ENCODE measurements at places on chromosomes 7 and 10. TPM values are rescaled to one million over a fixed set of nuclear protein-coding genes. Genes with fewer than 3 reads are reported as not detected.

SCART1 gene
- total RNA-seq: 4.8 TPM

UCMA gene
- total RNA-seq: not detected

TACR2 gene
- 0.90 TPM for total RNA-seq

OPN4 gene
- total RNA-seq: not detected

PAPSS2 gene
- total RNA-seq: 24.0 TPM

GPRIN2 gene
- total RNA-seq: 2.8 TPM

RGS10 gene
- 29.5 TPM for total RNA-seq

CCDC6 gene
- 22.7 TPM for total RNA-seq

CDC14C gene
- not detected for total RNA-seq

- H3K27ac ChIP-seq: no peak overlapping the region
- H3K4me3 ChIP-seq: no peak overlapping the region
These were observed 119.7 kb downstream of the FZD1 start for GRCh38 chr7:91383905-91384274.

DNA sequence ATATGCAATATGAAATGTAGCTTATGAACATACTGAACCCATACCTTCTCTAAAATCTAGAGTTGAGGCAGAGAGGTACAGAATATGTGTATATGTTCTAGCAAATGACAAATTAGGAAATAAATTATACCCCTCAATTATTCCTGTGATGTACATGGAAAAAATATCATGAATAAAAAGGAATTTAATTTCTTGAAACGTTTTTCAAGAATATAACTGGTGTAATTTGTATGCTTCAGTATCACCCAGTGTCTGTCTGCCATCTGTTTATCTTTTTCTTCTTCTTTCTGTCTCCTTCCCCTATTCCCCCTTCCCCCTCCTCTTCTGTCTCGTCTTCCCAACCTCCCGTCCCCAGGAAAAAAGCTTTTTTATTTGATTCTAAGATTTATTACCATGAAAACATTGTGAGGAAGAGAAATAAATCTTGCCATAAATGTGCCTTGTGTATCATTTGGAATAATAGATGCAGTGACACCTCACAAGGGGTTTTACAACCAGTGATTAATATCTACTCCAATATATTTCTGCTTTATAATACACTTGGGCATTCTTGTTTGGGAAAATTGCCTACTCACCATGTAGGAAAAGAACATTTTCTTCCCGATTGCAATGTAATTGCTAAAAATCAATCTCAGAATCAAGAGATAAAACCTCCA, 12.2 kb downstream of the LANCL2 start:
- H3K4me3 ChIP-seq: no peak overlapping the region
- H3K27ac ChIP-seq: no peak overlapping the region
- no peaks in the 10 kb centered on the region for H3K27me3 ChIP-seq
- H3K4me1 ChIP-seq: no peaks in the 10 kb centered on the region

- H3K27ac ChIP-seq: peak overlapping the region; percentile 82
- H3K4me3 ChIP-seq: no peak overlapping the region
- no peaks in the 10 kb centered on the region for H3K36me3 ChIP-seq
- H3K4me1 ChIP-seq: peaks cover 34% of the 10 kb centered on the region
These were observed 26.4 kb upstream of the KLF6 start for GRCh38 chr10:3811291-3811870.

DNA sequence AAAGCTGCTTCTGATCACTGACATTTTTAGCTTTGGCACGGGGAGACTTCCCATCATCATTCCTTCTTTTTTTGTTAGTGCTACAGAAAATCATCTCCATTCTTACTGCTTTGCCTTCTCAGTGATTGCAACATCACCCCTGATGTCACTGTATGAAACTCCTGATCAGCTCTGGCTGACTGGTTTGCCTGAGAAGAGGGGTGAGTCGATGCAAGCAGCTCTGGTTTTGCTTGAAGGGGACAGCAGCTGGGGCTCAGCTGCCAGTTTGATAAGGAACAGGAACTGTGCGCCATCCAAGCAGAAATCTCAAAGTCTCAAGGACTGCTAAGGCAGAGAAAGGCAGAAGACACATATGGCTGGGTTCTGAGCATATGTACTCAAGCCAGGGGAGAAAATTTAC, 808.5 kb upstream of the CELF2 start:
- DNase-seq: no peak
- H3K27me3 ChIP-seq: no peaks in the 10 kb centered on the region
- no peak overlapping the region for H3K27ac ChIP-seq
- H3K36me3 ChIP-seq: no peaks in the 10 kb centered on the region
- no peaks in the 10 kb centered on the region for H3K4me1 ChIP-seq

Measured in tibial nerve (tissue), 4 donors.